ENCODE measurements at places on chromosomes 7 and 10.

DNA sequence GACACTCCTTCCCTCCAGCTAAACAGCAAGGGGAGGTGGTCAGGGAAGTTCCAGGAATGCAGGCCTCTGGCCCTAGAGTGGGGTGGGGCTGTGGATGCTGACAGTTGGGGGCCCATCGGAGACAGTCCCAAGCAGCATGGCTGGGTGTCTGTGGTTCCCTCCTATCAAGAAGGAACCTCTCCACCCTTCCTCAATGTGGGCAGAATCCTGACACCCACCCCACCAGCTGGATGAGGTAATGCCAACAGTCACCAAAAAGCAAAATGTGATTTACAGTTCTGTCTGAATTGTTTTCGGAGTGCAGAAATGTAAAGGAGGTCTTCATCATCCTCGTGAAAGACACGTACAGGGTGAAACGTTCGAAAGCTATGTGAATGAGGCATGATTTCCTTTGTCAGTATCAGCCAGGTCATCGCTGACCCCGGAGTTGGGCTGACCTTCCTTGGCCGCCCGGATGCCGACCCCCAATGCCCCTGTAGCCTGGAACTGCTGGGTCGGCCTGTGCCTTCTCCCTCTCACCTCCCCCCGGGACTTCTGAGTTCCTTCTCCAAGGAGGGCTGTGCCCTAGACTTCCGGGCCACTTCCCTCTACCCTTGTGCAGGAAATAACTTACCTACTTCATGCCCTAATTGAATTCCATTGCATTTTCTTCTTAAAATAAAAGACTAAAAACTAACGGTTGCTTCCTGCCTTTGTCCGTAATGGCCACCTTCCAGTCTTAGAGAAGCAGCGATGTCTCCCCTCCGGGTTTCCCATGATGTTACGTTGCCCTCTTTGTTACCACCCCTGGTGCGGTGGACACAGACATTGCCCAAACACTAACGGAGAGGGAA, 24.5 kb downstream of the FOXK1 start:
- DNase-seq = no peak

- DNase-seq = no peak
Measured at GRCh38 chr10:44153918-44154670, 230.8 kb downstream of the CXCL12 start.

GRCh38 chr10:2303169-2303568, 565.8 kb upstream of the ADARB2 start:
- no peak for DNase-seq

GRCh38 chr10:43029043-43029442, 47.8 kb upstream of the RET start:
- no peak for DNase-seq

DNA sequence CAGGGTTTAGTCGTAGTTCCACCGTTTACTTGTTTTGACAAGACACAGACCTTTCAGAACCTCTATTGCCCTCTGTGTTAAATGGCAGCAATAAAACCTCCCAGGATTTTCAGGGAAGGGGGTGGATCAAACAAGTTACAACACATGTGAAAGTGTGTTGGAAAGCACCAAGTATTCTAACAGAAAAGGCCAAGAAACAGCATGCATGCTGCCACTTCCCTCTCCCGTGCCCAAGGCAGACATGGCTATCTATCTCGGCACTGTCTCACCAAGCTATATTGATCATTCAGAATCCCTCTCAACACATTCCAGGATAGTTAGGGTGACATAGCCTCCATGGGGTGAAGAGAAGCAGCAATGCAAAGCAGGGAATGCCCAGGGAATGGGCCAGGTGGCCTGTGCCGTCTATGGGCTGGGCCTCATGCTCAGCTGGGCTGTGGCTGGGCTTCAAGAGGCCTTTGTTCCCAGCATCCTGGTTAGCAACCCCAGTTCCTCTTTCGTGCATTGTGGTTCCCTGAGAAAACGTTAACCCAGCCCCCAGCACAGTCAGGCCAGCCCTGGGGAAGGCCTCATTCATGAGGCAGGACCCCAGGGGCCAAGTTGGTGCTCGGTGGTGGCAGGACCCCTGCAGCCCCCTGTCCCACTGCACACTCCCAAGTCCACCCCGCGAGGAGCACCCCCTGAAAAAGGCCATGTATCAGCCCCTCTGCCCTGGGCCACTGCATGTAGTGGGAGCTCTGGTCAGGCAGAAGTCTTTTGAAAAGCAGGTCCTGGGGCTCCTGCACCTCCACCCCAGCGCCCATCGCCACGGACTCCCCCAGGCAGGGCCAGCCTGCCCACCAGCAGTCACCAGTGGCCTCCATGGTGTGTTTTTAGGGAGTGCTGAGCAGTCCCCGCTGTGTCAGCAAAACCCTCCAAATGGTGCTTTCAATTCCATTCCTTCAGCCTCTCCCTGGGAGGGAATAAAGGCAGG, 25.5 kb downstream of the VSIR start:
- DNase-seq = no peak

DNA sequence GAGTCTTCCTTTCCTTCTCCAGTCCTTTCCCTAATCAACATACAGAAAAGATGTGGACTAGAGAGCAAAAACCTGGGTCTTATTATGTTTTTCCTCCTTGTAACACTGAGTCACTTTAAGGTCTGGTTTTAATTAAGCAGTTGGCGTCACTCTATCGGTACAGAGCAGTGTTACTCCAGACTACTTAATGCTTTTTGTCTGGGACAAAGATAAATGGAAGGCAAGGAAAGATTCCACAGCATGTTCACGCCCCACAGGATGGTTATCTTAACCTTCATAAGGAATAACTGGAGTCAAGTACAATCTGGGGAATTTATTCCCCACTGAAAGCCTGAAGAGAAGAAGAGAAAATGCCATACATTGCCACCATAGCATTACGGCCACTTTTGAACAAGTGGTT, 145.7 kb downstream of the ELAPOR2 start:
- DNase-seq = no peak

GRCh38 chr10:127474501-127474900, 74.6 kb upstream of the NPS start:
- no peak for DNase-seq

- no peak for DNase-seq
Measured at GRCh38 chr7:155181768-155182167, 111.6 kb downstream of the HTR5A start.

GRCh38 chr10:105725007-105725406, 1083.9 kb downstream of the SORCS3 start:
- no peak for DNase-seq

DNA sequence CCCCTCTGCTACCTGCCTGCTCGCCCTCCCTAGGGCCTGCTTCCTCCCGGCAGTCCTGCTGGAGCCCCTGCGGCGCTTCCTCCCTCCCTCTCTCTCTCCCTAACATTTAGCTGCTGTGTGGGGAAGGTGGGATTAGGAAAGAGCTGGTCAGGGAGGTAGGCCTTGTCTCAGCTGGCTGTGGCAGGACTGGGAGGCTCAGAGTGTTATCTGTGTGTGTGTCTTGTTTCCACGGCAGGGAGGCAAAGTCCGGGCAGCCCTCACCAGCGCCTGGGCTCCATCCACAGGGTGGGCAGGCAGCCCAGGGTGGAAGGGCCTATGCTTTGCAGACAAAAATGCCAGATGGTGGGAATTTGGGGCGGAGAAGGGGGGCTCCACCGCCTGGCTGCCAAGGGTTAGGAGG, 105.7 kb downstream of the RPS24 start:
- DNase-seq = no peak

DNA sequence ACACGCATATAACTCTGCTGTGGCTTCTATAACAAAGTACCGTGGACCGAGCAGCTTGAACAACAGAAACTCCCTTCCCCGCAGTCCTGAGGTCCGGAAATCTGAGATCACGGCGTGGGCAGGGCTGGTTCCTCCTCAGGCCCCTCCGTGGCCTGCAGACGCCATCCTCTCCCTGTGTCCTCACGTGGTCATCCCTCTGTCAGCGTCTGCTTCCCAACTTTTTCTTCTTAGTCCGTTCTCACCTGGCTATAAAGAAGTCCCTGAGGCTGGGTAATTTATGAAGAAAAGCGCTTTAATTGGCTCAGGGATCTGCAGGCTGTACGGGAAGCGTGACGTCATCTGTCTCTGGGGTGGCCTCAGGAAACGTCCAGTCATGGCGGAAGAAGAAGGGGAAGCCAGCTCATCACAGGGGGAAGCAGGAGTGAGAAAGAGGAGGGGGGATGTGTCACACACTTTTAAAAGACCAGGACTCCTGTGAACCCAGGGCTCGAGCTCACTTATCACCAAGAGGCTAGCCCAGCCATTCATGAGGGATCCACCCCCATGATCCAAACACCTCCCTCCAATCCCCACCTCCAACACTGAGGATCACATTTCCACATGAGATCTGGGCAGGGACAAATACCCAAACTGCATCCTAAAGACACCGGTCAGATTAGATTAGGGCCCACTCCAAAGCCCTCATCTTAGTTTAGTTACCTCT, 91.2 kb upstream of the INSIG1 start:
- no peak for DNase-seq

DNA sequence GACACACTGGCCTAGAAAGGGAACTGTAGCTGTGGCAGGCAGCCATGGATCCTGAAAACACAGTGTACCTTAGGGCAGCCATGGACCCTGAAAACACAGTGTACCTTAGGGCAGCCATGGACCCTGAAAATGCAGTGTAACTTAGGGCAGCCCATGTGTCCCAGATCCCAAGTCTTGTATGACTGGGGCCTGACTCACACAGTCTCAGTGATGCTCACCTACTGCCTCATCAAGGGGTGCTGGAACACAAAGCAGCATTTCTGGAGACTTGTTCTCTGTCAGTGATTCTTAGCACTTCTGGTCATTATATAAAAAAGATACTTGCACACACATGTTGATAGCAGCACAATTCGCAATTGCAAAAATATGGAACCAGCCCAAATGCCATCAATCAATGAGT, 70.2 kb upstream of the LAMB4 start:
- no peak for DNase-seq

DNA sequence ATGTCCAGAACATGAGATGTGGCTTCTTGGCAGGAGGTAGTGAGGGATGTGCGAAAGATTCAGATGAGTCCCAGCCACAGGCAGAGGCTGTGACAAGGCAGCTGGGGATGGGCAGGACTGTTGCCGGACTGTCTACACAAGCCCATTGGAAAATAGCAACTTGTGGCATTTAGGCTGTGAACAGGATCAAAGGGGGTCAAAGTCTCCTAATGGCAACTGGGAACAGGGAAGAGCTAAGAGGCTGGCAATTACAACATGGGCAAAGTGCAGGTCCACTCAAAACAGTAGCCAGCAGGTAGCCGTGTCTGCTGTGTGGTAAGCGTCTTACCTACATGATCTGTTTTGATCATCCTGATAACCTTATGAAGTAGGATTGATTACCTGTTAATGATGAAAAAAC, 254.2 kb upstream of the ZNF32 start:
- no peak for DNase-seq

- peak; percentile 84 for DNase-seq
Measured at GRCh38 chr7:99372275-99373090, 2.0 kb upstream of the ARPC1B start.

- DNase-seq = no peak
Measured at GRCh38 chr7:121301446-121302213, 27.2 kb upstream of the WNT16 start.

- DNase-seq = no peak
Measured at GRCh38 chr7:130221746-130222145, 14.1 kb downstream of the SSMEM1 start.

- no peak for DNase-seq
Measured at GRCh38 chr10:113125612-113126011, 175.6 kb downstream of the TCF7L2 start.

- no peak for DNase-seq
Measured at GRCh38 chr10:21771219-21771618, 232.3 kb downstream of the DNAJC1 start.

GRCh38 chr10:82543631-82544030, 668.6 kb downstream of the NRG3 start:
- no peak for DNase-seq

- peak; percentile 57 for DNase-seq
Measured at GRCh38 chr10:95193944-95194343, at the start of gene ACSM6. TSS of gene ACSM6 (plus strand) at chr10:95194238. CDS start at chr10:95194486, 248 bp downstream.

- no peak for DNase-seq
Measured at GRCh38 chr10:124949543-124949942, 7.6 kb downstream of the ZRANB1 start.

- no peak for DNase-seq
Measured at GRCh38 chr10:73552819-73553715, 38.1 kb downstream of the USP54 start.

GRCh38 chr7:155963771-155964195, 151.5 kb upstream of the SHH start:
- DNase-seq = no peak

GRCh38 chr7:27064159-27064558, 31.6 kb downstream of the HOXA1 start:
- DNase-seq = no peak

DNA sequence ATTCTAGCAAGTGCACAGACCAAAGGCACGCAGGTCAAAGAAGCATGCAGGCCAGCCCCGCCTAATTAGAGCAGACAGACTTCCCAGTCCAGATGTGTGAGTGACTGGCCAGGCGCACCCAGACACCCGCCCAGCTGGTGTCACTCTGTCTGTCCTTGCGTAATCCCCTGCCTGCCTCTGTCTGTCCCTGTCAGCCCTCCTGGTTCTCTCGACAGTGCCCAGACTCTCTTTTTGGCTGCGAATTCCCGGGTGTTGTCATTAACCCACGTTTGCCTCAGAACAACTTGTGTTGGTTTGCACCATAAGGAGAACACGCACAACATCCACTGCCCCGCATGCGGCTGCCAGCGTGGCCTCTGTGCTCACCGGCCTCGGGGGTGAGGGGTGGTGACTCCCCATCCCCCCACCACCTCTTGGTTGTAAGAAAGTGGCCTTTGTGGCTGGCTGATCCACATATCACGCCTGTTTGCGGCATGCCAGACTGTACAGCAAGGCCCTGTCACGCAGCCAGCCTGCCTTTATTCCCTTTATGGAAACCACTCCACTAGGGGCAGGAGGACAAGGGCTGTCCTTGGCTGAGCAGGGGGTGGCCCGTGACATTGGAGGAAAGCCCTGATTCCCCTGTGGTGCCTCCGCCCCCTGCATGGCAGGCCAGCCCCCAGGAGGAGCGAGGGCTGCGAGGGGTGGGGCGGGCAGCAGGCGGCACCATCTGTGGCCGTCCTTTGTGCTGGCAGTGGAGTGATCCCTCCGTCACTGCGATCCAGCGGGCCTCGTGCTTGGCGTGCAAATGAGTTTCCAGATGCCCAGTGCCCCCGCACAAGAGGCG, 72.8 kb upstream of the PPIF start:
- no peak for DNase-seq

DNA sequence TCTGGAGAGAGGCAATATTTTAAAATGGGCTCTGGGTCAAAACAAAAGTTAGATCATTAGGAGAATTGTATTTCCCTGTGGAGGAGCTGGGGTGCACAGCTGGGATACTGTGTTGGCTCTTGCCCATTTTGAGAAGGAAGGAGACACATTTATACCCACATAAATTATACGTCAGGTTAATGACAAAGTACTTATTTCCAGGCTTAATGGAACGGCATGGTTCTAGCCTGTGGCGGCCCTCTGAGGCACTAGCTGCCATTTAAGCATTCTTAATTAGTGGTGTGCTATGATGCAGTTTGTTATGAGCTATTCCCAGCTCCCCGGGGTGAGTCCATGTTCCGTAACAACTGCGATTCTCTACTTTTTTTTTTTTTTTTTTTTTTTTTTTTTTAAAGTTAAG, 193.5 kb downstream of the SEC23IP start:
- no peak for DNase-seq

All from PC-9 (cell line).